ENCODE measurements at places on chromosomes 5 and 9. TPM values are rescaled to one million over a fixed set of nuclear protein-coding genes. Genes with fewer than 3 reads are reported as not detected.

DNA sequence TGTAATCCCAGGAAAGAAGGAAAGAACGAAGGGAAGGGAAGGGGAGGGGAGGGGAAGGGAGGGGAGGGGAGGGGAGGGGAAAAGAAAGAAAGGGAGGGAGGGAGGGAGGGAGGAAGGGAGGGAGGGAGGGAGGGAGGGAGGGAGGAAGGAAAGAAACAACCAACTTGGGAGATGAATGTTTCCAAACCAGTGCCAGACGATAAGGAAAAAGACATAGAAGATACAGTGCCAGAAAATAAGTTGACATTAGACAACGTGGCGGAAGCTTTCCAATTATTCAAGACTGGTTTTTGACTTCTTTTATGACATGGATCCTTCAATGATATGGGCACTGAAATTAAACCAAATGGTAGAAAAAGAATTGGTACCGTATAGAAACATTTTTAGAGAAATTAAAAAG, 181.2 kb upstream of the POU5F2 start:
- no peaks in the 10 kb centered on the region for H3K36me3 ChIP-seq
- no peak overlapping the region for H3K27ac ChIP-seq
- no peaks in the 10 kb centered on the region for H3K4me1 ChIP-seq
- H3K27me3 ChIP-seq: no peaks in the 10 kb centered on the region
- DNase-seq: no peak

DNA sequence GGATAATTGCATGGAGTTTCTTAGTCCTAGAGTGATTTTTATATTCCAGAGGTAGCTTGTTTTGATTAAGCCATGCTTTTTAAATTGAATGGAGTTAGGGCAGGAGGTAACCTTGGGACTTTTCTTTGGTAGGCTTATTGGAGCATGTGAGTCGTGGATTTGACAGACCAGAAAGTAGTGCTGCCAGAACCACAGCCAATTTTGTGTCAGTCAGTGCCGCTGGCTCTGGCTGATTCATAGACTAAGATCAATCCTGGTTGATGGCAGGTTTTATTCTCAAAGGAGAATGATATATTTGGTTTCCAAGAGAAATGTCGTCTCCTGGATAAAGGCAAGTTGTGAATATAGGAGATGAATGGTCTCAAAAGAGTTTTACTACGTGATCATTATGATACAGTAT, 20.3 kb downstream of the RAI14 start:
- no peaks in the 10 kb centered on the region for H3K4me1 ChIP-seq
- no peak overlapping the region for H3K27ac ChIP-seq
- DNase-seq: no peak
- H3K4me3 ChIP-seq: no peak overlapping the region
- H3K36me3 ChIP-seq: no peaks in the 10 kb centered on the region

GRCh38 chr5:139134906-139135305, 63.3 kb downstream of the SIL1 start:
- H3K36me3 ChIP-seq: no peaks in the 10 kb centered on the region
- H3K4me3 ChIP-seq: no peak overlapping the region
- no peak overlapping the region for H3K27ac ChIP-seq

DNA sequence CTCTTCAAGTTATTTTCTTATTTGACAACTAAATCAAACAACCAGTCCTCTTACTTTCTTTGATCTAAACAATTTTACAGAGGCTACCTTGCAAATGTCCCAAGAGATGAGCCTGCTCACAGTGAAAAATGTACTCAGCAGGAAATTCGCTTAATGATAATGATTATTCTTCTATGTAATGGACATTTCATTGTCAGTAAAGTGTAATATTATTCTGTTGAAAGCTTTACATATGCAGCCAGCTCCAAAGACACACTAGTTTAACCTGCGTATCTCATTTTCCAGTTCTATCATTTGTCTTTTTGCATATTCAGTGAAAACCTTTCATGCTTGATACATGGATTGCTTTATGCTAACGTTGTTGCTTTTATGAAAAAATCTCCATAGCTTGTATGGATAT, 758.7 kb upstream of the ZNF608 start:
- H3K4me3 ChIP-seq: no peak overlapping the region
- no peaks in the 10 kb centered on the region for H3K4me1 ChIP-seq
- H3K27me3 ChIP-seq: no peaks in the 10 kb centered on the region

DNA sequence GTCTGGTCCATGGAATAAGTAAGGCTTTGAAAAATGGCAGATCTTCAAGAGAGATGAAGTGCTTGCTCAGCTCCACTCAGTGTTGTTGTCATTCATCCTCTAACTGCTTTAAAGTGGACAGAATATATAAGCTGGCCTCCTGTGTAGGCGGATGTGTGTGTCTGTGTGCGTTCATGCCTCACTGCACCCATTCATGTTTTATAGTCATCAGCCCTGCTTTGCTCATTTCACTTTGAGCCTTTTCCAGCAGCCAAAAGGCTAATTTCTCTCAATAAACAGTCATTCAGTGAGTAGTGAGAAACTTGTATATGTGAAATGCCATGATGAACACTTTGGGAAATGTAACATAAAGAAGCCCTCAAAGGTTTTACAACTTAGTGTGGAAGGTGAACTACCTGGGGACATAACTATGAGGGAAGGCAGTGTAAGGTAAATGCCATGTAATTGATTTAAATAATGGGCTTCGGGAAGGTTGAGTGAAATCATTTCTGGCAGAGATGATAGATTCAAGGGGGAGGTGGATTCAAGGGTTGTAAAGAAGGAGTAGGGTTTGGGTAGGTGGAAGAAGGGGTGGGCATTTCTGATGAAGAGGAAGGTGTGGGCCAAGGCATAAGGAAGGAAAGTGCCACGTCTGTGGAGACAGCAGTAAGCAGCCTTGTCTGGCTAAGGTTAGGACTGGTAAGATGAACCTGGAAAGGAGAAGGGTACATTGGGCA, 15.7 kb downstream of the TTC23L start:
- H3K4me3 ChIP-seq: no peak overlapping the region
- H3K27ac ChIP-seq: no peak overlapping the region
- no peaks in the 10 kb centered on the region for H3K4me1 ChIP-seq
- no peaks in the 10 kb centered on the region for H3K27me3 ChIP-seq

Gene LOX
- 0.12 TPM for total RNA-seq

- no peaks in the 10 kb centered on the region for H3K4me1 ChIP-seq
- H3K36me3 ChIP-seq: no peaks in the 10 kb centered on the region
- H3K27ac ChIP-seq: no peak overlapping the region
- DNase-seq: no peak
- no peak overlapping the region for H3K4me3 ChIP-seq
Observed at GRCh38 chr9:114836769-114837168, 30.9 kb upstream of the TNFSF15 start.

Gene GARIN3
- not detected for total RNA-seq

DNA sequence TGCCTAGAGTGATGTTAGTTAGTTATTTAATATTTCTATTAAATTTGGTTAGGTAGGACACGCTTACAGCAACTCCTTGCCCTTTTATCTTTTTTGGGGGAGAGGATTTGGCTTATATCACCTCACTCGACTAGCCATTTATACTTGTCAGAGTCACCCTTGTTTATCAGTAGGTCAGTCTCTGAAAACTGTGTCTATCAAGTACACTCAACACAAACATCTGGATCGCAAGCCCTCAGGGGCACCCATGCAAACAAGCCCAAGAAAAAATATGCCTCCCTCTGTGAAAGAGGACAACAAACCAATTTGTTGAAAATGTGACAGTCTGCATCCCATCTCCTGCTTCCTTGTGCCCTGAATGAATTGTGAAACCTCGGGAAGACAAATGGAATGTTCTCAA, 139.9 kb downstream of the PLCXD3 start:
- H3K27me3 ChIP-seq: no peaks in the 10 kb centered on the region
- no peaks in the 10 kb centered on the region for H3K36me3 ChIP-seq
- no peak overlapping the region for H3K27ac ChIP-seq
- DNase-seq: no peak
- H3K4me1 ChIP-seq: no peaks in the 10 kb centered on the region
- no peak overlapping the region for H3K4me3 ChIP-seq

GRCh38 chr5:38923661-38924451, 78.0 kb downstream of the OSMR start:
- H3K4me3 ChIP-seq: no peak overlapping the region
- H3K27ac ChIP-seq: no peak overlapping the region
- no peaks in the 10 kb centered on the region for H3K27me3 ChIP-seq
- no peaks in the 10 kb centered on the region for H3K4me1 ChIP-seq
- peaks cover 18% of the 10 kb centered on the region for H3K36me3 ChIP-seq

Gene TLX3
- 4.6 TPM for total RNA-seq

DNA sequence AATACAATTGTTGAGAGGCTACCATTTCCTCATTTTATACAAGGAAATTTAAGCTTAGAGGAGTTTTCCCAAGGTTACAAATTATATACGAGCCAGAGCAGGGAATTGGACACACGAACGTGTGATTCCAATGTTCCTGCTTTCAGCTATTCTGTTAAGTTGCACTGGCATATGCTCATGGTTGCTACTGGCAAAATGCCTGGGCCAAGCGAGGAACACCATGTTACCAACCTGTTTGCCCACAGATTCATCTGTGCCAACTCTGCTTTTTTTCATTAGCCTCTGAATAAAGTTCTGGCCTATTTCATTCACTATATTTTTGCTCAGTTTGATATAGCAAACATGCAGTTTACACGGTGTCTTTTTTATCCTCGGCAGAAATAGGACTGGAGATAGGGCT, 5.1 kb upstream of the C5orf46 start:
- no peaks in the 10 kb centered on the region for H3K36me3 ChIP-seq
- H3K27ac ChIP-seq: no peak overlapping the region
- H3K4me3 ChIP-seq: no peak overlapping the region
- no peaks in the 10 kb centered on the region for H3K4me1 ChIP-seq

Gene TMEM215
- not detected for total RNA-seq

- no peak overlapping the region for H3K27ac ChIP-seq
- H3K27me3 ChIP-seq: no peaks in the 10 kb centered on the region
- no peaks in the 10 kb centered on the region for H3K36me3 ChIP-seq
- peaks cover 12% of the 10 kb centered on the region for H3K4me1 ChIP-seq
- H3K4me3 ChIP-seq: no peak overlapping the region
Observed at GRCh38 chr9:6712041-6712440, 45.7 kb upstream of the KDM4C start.

Gene IFNA21
- total RNA-seq: not detected

- H3K36me3 ChIP-seq: peaks cover 5% of the 10 kb centered on the region
- peaks cover 31% of the 10 kb centered on the region for H3K4me1 ChIP-seq
- no peak for DNase-seq
- H3K27ac ChIP-seq: no peak overlapping the region
- no peaks in the 10 kb centered on the region for H3K27me3 ChIP-seq
Observed at GRCh38 chr5:180326989-180327565, 26.1 kb downstream of the GFPT2 start.

Gene C1QTNF2
- 0.15 TPM for total RNA-seq

GRCh38 chr5:10266137-10266536, 16.1 kb downstream of the CCT5 start:
- H3K27me3 ChIP-seq: no peaks in the 10 kb centered on the region
- H3K4me3 ChIP-seq: no peak overlapping the region
- no peak for DNase-seq
- H3K27ac ChIP-seq: no peak overlapping the region

- H3K27me3 ChIP-seq: no peaks in the 10 kb centered on the region
- H3K4me1 ChIP-seq: peaks cover 40% of the 10 kb centered on the region
- no peaks in the 10 kb centered on the region for H3K36me3 ChIP-seq
- no peak for DNase-seq
- H3K27ac ChIP-seq: peak overlapping the region; percentile 24
Observed at GRCh38 chr5:102778478-102778877, 23.4 kb downstream of the PAM start.

GRCh38 chr5:172574871-172575223, 66.2 kb upstream of the NEURL1B start:
- no peak overlapping the region for H3K4me3 ChIP-seq
- no peaks in the 10 kb centered on the region for H3K4me1 ChIP-seq
- DNase-seq: no peak
- H3K27ac ChIP-seq: no peak overlapping the region

Gene SLC6A7
- total RNA-seq: not detected

GRCh38 chr5:145739843-145740242, 95.3 kb downstream of the PRELID2 start:
- no peak for DNase-seq
- H3K4me1 ChIP-seq: no peaks in the 10 kb centered on the region
- no peaks in the 10 kb centered on the region for H3K27me3 ChIP-seq
- H3K27ac ChIP-seq: no peak overlapping the region
- no peaks in the 10 kb centered on the region for H3K36me3 ChIP-seq
- H3K4me3 ChIP-seq: no peak overlapping the region

DNA sequence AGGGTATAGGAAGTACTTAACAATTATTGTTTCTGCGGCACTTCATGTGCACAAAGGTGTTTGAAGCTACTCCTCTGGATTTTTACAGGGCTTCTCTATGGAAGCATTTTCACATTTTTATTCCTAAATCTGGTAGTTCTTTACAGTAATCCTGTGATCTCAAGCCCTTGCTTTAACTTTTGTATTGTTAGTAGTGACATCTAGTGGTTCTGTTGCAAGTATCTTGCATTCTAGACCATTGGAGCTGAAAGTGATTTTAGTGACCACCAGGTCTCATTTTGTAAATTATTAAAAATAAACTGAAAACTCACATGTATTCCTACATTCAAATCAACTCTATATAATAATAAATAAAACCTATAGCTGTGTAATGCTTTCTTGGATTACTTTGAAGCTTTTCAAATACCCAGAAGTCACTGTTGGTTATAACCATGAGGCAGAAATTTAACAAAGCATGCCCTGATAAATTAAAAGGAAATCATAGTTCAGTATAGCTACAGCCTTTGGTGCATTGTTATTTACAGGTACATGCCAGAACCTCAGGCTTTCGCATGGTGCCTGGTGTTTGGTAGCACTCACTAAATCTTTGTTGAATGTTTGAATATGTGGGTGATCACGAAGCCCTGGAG, 18.9 kb downstream of the RPS23 start:
- H3K36me3 ChIP-seq: no peaks in the 10 kb centered on the region
- H3K4me3 ChIP-seq: no peak overlapping the region
- H3K4me1 ChIP-seq: no peaks in the 10 kb centered on the region
- H3K27me3 ChIP-seq: no peaks in the 10 kb centered on the region

Gene SPATA31D1
- not detected for total RNA-seq

DNA sequence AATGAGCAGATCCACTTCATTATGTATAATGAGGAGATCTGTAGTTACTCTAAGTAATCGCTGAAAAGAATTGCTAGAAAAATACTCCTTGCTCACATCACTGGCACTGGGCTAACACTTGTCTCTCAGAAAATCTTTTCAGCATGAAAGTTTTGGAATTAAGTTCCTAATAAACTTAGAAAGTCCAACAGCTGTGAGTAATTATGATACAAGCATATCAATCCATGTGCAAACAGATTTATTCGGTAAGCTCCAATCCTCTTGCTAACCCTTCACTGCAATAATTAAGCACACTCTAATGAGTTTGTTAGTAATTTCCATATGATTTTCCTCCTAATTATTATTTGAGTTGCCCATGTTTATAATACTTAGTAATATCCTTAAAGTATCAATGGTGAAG, 652.6 kb upstream of the WWC1 start:
- H3K4me3 ChIP-seq: no peak overlapping the region
- H3K27me3 ChIP-seq: peaks cover 15% of the 10 kb centered on the region
- no peaks in the 10 kb centered on the region for H3K36me3 ChIP-seq
- no peak for DNase-seq
- H3K4me1 ChIP-seq: no peaks in the 10 kb centered on the region
- H3K27ac ChIP-seq: no peak overlapping the region

GRCh38 chr5:43891112-43891511, 288.1 kb downstream of the NNT start:
- no peaks in the 10 kb centered on the region for H3K27me3 ChIP-seq
- no peak overlapping the region for H3K4me3 ChIP-seq
- no peaks in the 10 kb centered on the region for H3K4me1 ChIP-seq
- no peaks in the 10 kb centered on the region for H3K36me3 ChIP-seq
- H3K27ac ChIP-seq: no peak overlapping the region

Gene P4HA2
- total RNA-seq: 29.0 TPM

Measured in HCT116 (cell line).